ENCODE measurements at places on chromosomes 1 and 21. TPM values are rescaled to one million over a fixed set of nuclear protein-coding genes. Genes with fewer than 3 reads are reported as not detected.

- no peak for DNase-seq
These were observed 5.4 kb downstream of the TRIM62 start for GRCh38 chr1:33176362-33176850.

DNA sequence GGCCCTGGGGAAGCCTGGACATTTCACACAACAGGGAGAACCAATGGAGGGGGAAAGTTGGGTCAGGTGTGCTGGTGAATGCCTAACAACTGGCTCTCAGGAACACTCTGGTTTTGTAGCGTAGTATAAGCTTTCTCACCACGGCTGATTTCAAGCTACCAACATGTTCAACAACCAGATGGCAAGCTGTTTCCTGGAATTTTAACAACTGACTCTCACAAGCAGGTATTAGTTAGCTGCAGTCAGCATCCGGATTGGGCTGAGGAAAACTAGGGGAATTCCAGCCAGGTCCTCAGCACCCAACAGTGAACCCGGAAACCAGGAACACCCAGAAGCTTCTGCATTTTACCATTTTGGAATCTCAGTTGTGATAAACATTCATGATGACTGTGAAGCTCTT is 162.3 kb upstream of the CAMK1G start:
- no peak for DNase-seq

DNA sequence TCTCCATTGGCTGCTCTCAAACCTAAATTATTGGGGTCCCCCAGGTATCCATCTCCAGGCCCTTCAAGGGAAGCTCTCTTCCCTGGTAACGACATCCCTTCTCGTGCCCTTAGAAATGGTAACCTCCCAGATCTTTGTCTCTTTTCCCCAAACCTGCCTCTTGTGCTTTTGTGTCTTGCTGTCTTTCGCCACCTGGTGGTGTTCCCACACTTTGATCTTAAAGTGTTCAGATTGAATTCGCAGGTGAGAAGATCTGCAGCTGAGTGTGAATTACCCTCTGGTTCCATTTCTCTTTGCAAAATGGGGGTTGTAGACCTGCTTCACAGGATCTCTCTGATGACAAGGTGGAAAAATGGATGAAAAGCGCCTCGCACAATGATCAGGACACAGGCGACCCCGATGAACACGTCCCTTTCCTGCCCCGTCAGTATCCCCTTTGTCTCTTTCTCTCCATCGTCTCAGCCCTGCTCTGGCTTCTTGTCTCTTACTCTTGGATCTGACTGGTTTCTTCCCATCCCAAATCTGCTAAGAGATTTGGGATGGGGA is 53.1 kb downstream of the DOP1B start:
- no peak for DNase-seq

DNA sequence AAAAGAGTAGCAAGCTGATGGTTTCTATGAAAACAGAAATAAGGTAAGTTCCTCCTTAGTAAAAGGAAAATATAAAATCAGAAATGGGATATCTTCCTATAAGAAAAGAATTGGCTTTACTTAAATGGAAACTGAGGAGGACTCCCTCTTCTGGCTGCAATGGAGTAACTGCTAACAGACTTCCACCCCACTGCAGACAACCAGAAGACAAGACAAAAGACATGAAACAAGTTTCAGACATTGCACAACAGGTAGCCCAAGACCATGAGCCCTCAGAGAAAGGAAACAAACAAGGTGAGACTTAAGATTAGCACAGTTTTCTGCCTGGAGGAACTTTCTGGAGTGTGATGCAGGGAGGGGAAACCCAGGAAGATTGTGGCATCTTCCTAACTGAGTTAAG is 17.0 kb upstream of the OLFML2B start:
- no peak for DNase-seq

The TRIM63 gene
- 2.1 TPM for total RNA-seq

The C1QC gene
- total RNA-seq = 171 TPM

Data from esophagus muscularis mucosa (tissue), 4 donors.